ENCODE measurements at places on chromosomes 2 and 18. TPM values are rescaled to one million over a fixed set of nuclear protein-coding genes. Genes with fewer than 3 reads are reported as not detected.

- DNase-seq: no peak
These were observed 70.2 kb upstream of the GALNT3 start for GRCh38 chr2:165864296-165864695.

The PHLPP1 gene
- total RNA-seq: 12.5 TPM

GRCh38 chr2:224948859-224949258 is 93.4 kb downstream of the DOCK10 start:
- peak; percentile 54 for DNase-seq

DNA sequence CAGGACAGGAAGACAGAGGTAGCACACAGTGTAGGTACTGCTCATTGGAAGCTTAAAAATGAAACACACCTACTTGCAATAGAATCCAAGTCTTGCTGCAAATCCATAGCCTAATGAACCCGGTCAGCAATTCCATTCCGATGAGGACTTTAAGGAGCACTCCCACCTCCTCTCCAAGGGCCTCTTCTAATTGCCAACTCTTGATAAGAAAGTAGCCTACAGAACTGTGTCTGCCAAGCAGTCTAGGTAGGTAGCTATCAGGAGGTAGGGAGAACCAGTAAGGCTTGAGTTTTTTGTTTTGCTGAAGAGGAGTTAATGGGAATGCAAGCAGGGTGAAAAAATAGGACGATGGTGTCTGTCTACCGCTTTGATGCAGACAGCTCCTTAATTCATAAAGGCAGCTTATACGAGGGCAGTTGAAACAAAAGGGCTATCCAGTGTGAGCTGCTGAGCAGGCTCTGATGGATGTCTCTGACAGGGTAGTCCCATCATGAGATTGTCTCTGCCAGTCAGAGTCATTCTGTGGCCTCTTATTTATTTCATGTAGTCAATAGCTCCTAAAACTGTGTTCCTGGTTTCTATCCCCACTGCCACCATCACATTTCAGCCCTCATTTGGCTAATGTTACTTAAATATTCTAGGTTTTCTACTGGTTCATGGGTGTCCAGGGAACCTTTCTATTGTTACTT is 155.6 kb upstream of the DNMT3A start:
- no peak for DNase-seq

- DNase-seq: no peak
These were observed 323.4 kb upstream of the RBMS1 start for GRCh38 chr2:160816916-160817499.

GRCh38 chr2:226611944-226612318 is 187.7 kb downstream of the IRS1 start:
- peak; percentile 78 for DNase-seq

GRCh38 chr2:46229134-46230063 is 67.8 kb upstream of the EPAS1 start:
- peak; percentile 50 for DNase-seq

DNA sequence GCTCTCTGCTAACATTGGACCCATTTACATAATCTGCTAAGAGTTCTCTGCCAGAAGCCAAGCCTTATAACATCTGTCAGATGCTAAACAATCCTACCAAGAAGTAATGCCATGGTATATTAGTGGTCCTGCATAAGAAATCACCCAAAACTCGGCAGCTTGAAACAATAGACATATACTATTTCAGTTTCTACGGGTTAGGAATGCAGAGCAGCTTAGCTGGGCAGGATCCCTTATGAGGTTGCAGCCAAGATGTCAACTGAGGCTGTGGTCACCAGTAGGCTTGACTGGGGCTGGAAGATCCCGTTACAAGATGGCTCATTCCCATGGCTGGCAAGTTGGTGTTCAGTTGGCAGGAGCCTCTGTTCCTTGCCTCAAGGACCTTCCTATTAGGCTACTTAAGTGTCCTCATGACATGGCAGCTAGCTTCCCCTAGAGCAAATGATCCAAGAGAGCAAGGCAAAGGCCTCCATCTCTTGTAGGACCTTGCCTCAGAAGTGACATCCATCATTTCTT is 25.1 kb upstream of the SOS1 start:
- no peak for DNase-seq

The GDF7 gene
- not detected for total RNA-seq

GRCh38 chr18:24633121-24633520 is 172.7 kb downstream of the HRH4 start:
- DNase-seq: peak; percentile 90

- no peak for DNase-seq
These were observed 3.9 kb upstream of the MTLN start for GRCh38 chr2:110216199-110216598.

GRCh38 chr2:188459061-188459460 is 167.4 kb downstream of the GULP1 start:
- DNase-seq: no peak

The RPRM gene
- 0.34 TPM for total RNA-seq

DNA sequence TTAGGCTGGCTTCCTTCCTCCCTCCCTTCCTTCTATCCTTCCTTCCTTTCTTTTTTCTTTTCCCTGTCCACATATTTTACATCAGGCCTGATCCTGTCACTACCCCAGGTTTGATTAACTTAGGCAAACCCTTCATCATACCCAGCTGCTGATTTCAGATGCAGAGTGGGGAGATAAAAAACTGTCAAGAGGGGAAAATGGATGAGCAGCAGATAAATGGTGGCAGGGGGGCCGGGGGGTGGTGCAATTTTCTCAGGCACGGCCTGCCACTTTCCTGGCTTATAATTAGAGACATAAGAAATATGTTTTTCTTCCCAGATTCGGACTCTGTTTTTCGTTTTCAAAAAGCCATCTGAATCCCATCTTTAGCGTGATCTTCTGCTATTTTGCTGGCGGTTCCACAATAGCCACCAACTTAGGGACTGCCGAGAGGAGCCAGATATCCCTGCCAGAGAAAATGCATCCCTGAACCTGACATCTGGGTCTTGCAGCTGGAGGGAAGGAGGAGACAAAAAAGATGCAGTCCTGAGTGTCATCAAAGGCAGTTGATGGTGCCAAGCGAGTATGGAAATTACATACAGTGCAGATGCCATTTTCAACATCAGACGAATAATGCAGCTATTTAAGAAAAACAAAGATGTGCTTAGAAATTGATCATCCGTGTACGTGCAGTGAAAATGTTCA is 49.9 kb downstream of the CXCR4 start:
- no peak for DNase-seq

GRCh38 chr2:21599417-21599816 is 475.6 kb downstream of the TDRD15 start:
- peak; percentile 57 for DNase-seq

DNA sequence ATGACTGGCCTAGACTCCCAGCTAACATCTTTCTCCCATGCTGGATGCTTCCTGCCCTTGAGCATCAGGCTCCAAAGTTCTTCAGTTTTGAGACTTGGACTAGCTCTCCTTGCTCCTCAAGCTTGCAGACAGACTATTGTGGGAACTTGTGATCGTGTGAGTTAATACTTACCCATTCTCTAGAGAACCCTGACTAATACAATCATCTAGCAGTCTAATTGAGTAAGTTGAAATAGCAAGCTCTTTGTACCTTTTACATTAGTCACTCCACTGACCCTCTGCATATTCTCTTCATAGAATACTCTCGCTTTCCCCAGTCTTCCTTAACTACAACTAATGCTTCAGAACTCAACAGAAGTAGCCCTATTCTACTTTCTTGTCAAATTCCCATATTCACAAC is 434.6 kb upstream of the NXPH2 start:
- no peak for DNase-seq

- peak; percentile 87 for DNase-seq
These were observed 31.6 kb downstream of the CYBRD1 start for GRCh38 chr2:171553858-171554257.

DNA sequence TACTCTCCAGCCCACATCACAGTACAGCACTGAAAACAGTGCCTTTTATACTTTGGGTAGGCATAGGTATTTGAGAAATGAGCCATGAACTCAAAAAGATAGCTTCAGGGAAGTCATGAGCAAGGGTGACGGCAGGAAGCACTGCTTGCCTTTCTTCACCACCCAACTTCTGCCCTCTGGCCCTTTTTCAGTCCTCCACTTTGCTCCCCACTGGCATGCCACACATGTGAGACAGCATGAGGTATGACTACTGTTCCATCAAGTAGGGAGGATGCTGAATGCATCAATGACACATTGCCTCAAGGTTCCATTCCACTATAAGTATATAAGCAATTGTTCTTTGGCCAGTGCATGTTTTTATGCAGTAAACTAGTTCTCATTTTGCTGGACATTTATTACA is 373.0 kb downstream of the NRXN1 start:
- no peak for DNase-seq

- DNase-seq: no peak
These were observed 83.3 kb downstream of the EML4 start for GRCh38 chr2:42252464-42252863.

DNA sequence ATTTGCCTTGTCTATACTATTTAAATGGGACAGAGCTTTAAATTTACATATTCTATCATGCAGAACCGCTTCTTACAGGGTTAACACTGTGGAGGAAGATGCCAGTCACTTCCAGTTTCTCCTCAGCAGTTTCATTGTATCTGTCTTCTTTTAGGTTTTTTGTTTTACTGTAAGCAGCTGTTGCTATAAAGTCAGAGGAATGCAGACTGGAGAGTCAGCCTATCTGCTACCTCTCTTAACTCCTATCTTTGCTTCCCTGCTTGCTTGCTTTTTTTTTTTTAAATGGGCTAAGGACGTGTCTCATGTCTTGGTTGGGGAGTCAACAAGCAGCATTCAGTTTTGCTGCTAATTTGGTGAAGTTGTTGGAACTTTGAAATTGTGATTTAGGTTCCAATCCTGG is 8.9 kb downstream of the EPC2 start:
- no peak for DNase-seq

DNA sequence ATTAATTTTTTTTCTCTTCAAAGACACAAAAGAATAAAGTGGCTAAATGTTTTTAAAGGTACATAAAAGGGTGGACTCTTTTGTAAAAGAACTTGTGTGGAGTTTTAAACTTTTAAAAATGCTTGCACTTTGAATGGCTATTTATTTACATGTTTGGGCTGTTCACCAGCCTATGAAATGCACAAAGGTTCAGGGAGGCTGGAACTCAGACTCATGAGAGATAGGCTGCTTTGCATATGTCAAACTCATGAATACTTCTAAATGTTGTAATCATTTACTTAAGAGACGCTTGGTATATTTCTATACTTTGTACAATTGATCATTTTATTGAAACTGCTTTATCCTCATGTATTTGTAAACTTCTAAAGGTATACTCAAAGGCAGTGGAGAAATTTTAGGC is 79.9 kb downstream of the ZEB2 start:
- DNase-seq: no peak

- DNase-seq: no peak
These were observed 680 bp downstream of the ASNSD1 start for GRCh38 chr2:189661957-189662321.

DNA sequence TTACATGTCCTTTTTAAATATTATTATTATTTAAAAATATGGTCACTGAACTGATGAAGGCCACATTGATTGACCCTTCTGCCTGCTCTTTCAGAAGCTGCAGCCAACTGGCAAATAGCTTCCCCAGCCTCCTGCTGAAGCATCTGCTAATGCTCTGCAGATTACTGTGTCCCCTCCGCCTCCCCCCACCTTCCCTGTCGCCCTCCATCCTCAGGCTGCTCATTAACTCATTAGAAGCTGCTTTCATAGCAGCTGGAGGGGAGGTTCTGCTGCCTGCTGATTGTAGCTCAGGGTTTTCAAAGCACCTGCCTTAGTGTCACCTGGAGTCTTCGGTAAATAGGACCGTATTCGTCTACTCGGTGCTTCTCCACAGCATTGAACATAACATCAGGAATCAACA is 24.8 kb upstream of the LMAN1 start:
- no peak for DNase-seq

DNA sequence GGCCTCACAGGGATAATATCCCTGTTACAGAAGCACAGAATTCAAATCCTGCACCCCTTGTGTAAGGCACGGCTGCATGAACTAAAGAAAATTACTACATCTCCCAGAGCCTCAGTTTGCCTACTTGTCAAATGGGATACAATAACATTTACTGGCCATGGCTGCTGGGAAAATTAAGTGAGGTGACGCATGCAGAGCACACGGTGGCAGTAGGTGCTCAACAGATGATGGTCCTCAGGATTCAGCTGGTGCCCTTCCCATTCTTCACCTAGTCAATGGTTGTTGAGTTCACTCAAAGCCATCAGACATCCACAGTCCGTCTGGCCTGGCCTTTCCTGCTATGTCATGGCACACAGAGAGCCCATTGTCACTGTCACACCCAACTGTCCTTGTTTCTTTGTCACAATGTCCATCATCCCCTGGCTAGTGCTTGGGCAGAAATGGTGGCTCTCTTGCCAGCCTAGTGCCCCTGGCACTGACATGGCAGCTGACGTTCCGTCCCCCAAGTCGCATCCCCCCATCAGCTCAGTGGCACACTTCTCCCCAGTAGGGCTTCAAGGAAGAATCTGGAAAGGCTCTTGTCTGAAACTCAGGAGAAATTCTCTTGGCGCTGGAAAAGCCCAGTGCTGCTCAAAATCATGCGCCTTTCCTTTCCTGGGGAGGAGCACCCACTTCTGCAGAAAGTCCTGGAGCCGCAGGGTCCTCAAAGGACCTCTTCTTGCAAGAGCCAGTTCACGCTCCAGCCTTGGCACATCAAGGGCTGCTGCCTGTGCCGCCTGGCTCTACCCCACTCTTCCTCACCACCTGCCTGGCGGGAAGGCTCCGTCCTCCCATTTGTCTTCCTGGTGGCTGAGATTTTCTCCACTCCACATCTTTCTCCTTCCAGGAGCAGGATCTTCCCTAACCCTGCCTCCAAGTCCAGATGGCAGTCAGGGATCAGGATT is 55.9 kb upstream of the SLC66A3 start:
- DNase-seq: no peak

The KCNG2 gene
- not detected for total RNA-seq

- DNase-seq: peak; percentile 76
These were observed 95.8 kb upstream of the FOSL2 start for GRCh38 chr2:28296904-28297303.

GRCh38 chr2:65529419-65529818 is 97.0 kb upstream of the SPRED2 start:
- DNase-seq: no peak
